ENCODE measurements at places on chromosomes 1 and 21. TPM values are rescaled to one million over a fixed set of nuclear protein-coding genes. Genes with fewer than 3 reads are reported as not detected.

S100A3 gene
- 12.0 TPM for total RNA-seq

MARK1 gene
- not detected for total RNA-seq

DNA sequence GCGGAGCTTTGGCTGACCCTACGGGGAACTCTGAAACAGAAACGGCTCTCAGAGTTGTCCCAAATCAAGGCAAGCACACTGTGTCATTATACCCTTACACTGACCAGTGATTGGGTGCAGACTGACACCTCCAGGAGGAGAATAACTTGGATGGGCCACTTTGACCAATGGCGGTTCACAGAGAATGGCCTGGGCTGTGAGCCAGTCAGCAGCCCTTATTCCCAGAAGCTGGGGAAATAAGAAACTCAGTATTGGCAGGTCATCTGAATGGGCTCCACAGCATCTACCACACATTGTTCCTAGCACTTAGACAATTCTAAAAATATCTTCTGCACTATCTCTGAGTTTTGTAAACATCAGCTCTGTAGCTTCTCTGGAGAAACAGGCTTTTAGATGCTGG, 265.2 kb downstream of the ADGRL2 start:
- no peaks in the 10 kb centered on the region for H3K36me3 ChIP-seq
- no peaks in the 10 kb centered on the region for H3K27me3 ChIP-seq
- DNase-seq = no peak
- no peak overlapping the region for H3K4me3 ChIP-seq
- H3K4me1 ChIP-seq = no peaks in the 10 kb centered on the region

- no peaks in the 10 kb centered on the region for H3K27me3 ChIP-seq
- H3K4me1 ChIP-seq = peaks cover 21% of the 10 kb centered on the region
These were observed 214.1 kb upstream of the USP24 start for GRCh38 chr1:55428944-55429931.

DNA sequence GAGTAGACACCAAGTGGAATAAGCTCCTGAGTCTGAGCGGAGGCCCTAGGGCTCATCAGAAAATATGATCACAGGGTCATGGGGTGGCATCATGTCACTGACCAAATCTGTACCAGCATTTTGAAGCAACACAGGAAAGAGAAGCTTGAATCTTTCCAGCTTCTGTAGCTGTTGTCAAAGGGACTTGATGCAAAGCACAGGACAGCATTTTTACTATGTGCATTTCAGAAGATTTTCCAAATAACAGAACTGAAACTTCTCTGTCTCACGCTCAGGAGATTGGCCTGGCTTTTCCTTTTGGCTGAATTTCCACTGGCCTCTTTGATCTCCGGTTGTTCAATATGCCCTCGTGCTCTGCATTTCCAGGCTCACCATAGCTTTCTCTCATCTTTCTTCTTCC, 127.2 kb upstream of the ATP1B1 start:
- H3K27ac ChIP-seq = no peak overlapping the region
- H3K4me3 ChIP-seq = no peak overlapping the region
- H3K4me1 ChIP-seq = no peaks in the 10 kb centered on the region

DNA sequence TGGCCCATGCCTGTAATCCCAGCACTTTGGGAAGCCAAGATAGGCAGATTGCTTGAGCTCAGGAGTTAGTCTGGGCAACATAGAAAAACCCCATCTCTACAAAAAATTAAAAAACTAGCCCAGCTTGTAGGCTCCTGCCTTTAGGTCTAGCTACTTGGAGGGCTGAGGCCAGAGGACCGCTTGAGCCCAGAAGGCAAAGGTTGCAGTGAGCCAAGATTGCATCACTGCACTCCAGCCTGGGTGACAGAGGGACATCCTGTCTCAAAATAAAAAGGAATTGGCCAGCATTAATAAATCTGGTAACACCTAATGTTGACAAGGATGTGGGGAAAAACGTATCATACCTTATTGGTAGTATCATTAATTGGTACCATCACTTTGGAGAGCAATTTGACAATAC, 396.2 kb downstream of the PLPP3 start:
- no peaks in the 10 kb centered on the region for H3K36me3 ChIP-seq
- no peak for DNase-seq
- no peaks in the 10 kb centered on the region for H3K4me1 ChIP-seq
- H3K4me3 ChIP-seq = no peak overlapping the region
- H3K27me3 ChIP-seq = no peaks in the 10 kb centered on the region

Measured in Panc1 (cell line).